Activated CD8-positive, alpha-beta memory T cell treated with anti-CD3 and anti-CD28 coated beads for 1 hour (primary cell): ENCODE measurements at places on chromosomes 4 and X.

- no peak for DNase-seq
These were observed 78.4 kb upstream of the RBPJ start for GRCh38 chr4:26242451-26242850.

DNA sequence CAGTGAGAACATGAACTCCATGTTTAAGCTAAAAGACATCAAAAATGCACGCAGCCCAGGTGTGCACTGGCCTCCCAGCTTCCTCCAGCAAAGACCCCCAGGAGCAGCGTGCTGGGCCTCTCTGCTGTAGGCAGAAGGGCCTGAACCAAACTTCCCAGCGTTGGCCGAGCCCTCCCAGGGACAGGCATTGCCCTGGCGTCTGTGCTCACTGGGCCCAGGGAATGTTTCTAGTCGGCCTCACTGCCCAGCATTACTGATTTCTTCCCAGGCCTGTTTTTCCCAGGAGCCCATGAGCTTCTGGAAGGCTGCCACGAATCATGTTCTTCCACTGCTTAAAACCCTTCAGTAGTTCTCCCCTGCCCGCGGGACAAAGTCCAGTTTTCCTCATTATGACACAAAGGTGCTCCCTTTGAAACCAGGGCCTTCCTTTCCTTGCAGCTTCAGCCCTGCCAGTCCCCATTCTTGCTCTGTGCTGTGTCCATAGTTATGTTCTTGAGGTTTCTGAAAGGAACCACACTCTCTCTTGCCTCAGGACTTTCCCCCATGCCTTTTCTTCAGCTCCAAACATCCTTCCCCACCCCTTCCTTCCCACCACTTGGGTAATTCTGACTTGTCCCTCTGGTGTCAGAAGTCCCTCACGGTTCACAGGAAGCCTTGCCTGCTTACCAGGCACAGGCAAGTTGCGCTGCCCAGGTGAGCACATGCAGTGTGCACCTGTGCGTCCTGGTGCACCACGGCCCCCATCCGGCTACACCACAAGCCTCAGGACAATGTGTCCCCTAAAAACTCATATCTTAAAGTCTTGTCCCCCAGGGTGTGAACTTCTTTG lies 93.4 kb upstream of the ENPP6 start:
- DNase-seq, result no peak

GRCh38 chr4:182215148-182215547 lies 28.1 kb upstream of the TENM3 start:
- DNase-seq, result no peak

GRCh38 chrX:86263526-86263925 lies 115.3 kb downstream of the DACH2 start:
- no peak for DNase-seq

DNA sequence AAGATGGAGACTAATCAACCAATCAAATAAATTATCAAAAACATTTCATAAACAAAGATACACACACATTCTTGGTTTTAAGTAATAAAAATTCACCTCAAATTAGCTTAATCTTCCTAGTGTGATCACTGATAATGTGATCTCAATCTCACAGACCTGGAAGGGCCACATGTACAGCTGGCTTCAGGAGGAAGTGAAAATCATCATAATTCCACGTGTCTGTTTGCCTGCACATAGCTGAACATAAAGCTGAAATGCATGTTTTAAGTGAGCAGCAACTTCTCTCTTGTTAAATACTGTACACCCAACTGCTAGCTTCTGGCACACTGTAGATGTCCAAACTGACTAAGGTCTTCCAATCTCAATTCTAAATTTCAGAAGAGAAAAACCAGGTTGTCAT lies 53.8 kb downstream of the ARHGAP6 start:
- no peak for DNase-seq
